ENCODE measurements at places on chromosomes 13 and 19.

DNA sequence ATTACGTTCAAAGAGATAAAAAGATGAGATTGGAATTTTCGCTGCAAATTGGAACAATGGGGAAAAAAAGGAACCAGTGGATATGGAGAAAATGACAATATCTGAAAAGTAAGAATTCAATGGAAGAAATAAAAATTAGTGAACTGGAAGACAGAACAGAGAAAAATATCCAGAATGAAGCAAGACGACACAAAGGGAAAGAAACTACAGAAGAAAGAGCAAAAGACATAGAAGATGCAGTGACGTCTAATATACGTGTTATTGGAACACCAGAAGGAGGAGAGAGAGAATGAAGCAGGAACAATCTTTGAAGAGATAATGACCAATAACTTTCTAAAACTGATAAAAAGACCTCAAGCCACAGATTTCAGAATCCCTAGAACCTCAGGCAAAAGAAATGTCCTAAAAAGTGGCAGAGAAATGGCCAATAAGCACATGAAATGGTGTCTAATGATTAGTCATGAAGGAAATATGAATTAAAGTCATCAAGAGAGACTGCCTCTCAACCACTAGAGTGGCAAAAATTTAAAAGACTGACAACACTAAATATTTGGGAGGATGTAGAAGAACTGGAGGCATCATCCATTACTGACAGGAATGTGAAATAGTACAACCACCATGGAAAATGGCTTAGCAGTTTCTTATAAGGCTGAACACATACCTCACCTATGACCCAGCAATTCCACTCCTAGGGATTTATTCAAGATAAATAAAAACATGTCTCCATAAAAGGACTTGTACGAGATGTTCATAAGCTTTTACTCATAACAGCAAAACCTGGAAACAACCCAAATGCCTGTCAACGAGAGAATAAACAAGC is 56.5 kb downstream of the GADD45B start:
- DNase-seq, result no peak

DNA sequence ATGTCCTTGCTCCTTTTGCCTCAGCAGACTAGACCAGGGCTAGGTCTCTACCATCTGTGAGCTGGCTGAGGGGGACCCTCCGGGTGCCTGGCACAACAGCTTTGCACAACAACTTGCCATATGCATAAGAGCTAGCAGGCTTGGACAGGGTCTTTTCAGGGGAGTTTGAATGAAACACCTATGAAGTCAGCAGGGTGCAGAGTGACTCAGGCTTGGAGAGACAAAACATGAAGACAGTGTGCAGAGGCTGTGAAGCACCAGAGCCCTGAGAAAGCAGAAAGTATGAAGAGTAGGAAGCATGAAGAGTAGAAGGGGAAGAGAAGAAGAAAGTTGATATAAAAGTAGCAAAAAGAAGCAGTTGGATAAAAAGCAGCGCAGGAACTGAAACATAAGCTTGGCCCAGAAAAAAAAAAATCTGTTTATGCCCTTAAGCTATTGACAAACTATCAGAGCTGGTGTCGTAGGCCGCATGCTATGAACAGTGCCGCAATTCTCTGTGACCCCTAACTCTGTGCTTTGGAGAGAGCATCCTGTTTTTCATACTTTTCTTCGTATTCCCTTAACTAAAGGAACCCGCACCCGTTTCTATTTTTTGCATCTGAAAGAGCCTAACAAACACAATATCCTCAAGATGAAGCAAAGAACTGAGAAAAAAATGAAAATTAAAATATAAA is 52.7 kb upstream of the FAM216B start:
- DNase-seq, result no peak

GRCh38 chr13:24802074-24802473 is 38.1 kb downstream of the RNF17 start:
- DNase-seq, result no peak

DNA sequence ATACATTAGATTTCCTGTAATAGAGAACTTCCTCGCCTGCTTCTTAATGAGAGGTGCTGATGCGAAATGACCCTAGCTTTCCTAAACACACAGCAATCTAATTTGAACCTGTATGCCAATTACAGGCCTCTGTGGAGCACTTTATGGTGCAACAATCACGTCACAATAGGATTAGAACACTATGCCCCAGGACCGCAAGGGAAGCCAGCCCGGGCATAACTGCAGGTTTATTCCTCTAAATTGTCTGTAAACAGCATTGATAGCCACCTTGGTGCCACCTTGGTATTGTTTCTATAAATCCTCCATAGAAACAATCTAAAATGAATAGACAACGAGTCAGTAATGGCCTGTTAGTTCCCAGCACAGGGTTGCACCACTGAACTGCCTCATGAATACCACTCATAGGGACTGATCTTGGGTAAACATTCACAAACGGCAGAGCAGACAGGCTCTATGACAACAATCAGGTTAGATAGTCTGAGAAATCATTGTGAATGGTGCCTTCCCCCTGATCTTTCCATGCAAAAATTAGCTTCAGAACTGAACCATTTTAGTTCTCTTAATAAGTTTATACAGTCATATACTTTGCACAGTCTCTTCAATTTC is 182.5 kb upstream of the OBI1 start:
- DNase-seq, result no peak

GRCh38 chr13:111962431-111962891 is 104.5 kb upstream of the SOX1 start:
- no peak for DNase-seq

DNA sequence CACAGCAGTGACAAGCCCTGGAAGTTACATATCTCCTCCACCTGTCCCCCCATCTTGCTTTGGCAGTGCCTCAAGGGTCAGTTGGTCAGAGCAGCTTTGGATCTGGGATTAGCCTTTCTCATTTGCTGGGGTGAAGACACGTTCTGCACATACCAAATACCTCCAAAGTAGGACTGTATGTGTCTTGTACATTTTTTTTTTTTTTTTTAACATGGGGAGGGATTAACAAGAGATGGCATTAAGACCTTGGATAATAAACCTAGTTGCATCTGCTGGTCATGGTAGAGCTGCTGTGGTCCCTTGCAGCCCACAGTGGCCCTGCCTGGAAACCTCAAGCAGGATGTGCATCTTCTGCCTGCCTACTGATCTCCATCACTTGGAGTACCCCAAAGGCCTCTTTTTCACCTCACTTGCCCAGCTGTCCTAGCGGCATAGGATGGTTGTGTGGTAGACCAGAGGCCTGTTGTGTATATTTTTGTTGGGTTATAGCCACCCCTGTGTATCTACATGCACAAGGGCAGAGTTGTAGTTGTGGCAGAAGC is 2.5 kb downstream of the RPS19 start:
- no peak for DNase-seq

DNA sequence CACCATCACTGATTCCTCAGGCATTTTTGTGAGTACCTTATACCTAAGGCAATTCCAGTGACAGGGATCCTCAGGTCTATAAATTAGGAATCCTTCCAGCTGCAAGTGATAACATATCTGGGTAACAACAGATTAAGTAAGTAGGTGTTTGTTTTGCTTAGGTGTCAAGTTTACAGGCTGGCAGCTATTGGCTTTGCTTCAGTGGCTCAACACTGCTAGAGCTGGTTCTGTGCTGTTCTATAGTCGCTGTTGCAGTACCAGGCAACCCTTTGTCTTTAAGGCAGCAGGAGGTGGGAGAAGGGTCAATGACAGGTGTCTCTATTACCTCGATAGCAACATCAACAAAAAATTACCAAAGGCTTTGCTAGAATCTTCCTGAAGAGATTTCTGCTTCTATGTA is 27.0 kb downstream of the SLC10A2 start:
- DNase-seq, result no peak

DNA sequence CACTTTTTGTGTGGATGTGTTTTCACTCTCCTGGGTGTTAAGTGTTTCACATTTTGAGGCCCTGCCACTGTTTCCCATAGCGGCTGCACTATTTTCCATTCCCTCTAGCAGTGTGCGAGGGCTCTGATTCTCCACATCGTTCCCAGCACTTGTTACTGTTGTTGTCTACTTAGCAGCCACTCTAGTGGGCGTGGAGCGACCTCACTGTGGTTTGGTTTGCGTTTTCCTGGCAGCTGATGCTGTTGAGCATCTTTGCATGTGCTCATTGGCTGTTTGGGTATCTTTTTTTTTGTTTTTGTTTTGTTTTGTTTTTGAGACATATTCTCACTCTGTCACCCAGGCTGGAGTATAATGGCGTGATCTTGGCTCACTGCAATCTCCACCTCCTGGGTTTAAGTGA is 14.4 kb downstream of the NAXD start:
- no peak for DNase-seq

DNA sequence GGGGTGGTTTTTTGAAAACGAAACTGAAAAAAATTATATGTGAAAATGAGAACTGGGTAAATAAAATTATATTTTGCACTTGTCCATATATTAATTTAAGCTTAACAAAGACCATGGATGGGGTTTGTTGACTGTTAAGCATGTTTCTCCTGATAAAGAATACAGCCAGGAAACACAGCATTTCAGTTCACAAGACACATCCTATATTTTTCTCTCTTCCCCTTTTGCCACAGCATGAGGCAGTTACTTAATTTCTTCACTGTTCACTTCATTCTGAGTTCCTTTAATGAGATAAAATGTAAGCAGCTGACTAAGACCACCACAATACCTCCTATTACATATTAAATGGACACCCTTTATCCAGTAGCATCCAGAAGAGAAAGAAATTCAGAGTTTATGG is 64.0 kb downstream of the RXFP2 start:
- DNase-seq, result no peak

DNA sequence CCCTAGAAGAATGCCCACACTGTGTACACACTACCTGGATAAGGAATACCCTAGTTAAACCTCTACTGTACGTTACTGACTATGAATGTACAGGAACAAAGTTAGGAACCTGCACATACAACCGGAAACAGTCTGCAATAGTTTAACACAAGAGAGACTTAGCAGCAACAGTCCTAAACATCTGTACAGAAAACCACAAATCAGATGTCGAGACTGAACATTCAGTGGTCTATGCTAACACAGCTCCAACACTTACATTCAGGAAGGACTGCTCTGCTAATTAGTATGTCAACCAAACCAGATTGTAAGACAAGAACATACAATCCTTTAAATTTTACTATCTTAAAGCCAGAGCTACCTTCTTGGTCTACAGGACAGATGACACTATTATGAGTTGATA is 104.9 kb downstream of the ZNF429 start:
- DNase-seq, result no peak

DNA sequence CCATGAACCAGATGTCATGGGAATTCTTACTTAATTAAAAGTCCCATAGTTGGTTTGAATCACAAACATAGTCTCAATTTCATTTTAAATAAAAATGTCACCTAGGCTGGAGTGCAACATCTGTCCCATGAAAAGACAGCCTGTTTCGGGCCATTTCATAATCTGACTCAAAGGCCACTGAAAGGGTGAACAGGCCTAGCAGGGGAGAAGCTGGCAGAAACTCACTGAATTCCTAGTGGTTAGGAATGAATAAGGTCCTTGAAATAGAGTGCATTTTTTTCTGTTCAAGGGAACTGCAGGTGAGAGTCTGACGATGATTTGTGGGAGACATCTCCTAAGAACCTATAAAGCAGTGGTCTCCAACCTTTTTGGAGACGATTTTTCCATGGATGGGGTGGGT is 44.0 kb upstream of the PCCA start:
- no peak for DNase-seq

DNA sequence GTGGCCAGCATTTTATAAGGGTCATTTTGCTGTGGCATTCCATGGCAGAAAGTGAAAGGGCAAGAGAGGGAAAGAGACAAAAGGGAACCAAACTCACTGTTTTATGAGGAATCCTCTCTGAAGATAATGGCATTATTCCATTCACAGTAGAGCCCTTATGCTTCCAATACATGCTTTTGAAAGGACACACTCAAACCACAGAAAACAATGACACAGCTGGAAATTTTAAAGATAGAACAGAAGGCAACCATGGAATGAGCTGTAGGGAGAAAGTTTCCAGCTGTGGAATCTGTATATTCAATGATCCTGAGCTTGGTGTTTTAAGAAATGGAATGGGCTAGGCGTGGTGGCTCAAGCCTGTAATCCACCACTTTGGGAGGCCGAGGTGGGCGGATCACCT is 677.4 kb downstream of the SLITRK1 start:
- DNase-seq, result no peak

- DNase-seq, result no peak
Measured at GRCh38 chr13:35957996-35958395, 173.2 kb downstream of the DCLK1 start.

- DNase-seq, result no peak
Measured at GRCh38 chr13:94704377-94705080, 7.8 kb downstream of the SOX21 start.

- DNase-seq, result no peak
Measured at GRCh38 chr13:20387441-20387971, 138.2 kb downstream of the CRYL1 start.

DNA sequence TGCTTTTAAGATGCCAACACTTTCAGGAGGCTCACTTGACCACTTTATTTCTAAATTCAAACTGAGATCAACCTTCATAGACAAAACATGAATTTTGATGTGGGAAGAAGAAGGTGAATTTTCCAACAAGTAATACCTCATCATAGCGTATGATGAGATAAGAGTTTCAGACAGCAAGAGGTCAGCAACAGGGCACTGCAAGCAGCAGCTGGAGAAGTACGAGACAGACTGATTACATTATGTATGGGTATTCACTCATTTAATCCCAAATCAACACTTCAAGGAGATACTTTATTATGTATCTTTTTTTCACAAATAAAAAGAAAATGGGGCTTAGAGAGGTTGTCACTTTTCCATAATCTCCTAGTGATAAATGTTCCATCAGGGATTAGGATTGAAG is 389.8 kb downstream of the TBC1D4 start:
- DNase-seq, result no peak

DNA sequence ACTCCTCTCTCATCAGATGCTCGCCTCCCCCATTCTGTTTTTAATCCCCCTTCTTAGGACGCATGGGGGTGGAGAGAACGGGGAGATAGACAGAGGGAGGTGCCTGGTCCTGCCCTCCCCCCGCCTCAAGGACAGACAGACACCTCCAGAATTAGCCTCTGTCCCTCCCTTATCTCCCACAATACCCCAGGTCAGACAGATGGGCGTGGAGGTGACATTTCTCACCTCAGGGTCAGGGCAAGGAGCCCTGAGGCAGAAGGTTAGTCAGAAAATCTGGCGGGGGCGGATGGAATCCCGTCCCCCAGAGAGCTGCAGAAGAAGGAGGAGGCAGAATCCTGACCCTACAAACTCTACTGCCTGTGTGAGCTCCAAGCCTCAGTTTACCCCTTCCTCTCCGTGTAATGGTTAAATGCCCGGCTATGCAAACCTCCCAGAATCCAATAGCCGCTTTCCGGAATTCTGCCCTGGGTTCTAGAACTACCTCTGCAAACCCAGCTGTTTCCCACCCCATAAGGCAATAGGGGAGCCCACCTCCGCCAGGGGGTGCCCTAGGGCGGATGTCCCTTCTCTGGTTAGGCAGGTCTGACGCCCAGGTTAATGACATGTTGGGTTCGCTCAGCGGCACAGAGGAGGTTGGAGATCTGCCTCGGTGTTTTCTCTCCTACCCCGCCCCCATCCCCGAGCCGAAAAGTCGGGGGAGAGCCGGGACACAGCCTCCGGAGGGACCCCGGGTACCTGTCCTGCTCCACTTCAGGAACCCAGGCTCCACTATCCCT is 900 bp downstream of the PPP1R13L start:
- DNase-seq, result peak; percentile 79
